Stimulated activated CD4-positive, alpha-beta T cell treated with anti-CD3 and anti-CD28 coated beads, Interleukin-15, amount 100 ng/mL, for 1 hour (primary cell): ENCODE measurements at places on chromosomes 3 and 15.

GRCh38 chr3:59540241-59540640 is 490.4 kb upstream of the CFAP20DC start:
- DNase-seq: no peak

DNA sequence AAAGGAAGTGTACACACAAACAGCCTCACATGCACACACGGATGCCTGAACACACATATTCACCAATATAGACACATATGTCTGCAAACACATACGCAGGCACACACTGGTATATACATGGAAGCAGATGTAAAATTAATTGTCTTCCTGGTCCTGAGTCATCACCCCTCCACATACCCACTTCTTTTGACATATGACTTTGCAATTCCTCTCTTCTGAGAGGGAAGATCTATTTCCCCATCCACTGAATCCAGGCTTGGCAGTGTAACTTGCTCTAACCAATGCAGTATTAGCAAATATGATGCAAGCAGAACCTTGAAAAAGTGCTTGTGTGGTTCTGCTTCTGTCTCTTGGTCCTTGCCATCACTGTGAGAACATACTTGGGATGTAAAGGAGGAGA is 76.8 kb upstream of the HRH1 start:
- no peak for DNase-seq

DNA sequence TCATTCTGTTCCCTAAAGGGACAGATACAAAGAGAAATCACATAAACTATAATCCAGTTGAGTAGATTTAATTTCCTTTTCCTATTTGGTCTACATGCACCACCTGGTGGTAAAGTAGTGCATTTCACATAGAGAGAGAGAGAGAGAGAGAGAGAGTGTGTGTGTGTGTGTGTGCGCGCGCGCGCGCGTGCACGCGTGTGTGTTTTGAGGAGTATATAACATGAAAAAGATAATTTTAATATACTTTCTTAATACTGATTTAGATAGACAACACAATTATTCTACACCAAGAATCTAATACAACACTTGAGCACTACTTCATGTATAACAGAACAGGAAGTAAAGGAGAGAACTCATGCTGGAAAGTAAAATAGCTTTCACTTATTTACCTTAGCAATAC is 1.1 kb upstream of the FGF7 start:
- peak; percentile 10 for DNase-seq

DNA sequence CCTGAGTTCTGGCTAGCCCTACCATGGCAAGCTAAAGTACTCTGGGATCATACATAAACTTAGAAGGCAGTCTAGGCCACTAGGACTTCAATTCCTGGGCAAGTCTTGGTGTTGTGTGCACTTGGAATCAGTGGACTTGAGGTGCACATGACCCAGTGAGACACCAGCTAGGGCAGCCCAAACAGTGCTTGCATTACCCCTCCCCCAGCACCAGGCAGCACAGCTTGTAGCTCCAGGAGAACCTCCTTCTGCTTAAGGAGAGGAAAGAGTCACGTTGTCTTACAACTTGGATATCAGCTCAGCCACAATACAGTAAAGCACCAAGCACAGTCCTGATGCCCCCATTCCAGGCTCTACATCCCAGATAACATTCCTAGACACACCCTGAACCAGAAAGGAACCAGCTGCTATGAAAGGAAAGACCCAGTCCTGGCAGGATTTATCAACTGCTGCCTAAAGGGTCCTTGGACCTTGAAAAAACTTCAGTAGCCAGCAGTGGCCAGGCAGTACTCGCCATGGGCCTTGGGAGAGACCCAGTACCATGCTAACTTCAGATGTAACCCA is 57.2 kb downstream of the MYO9A start:
- DNase-seq: no peak
